HepG2 (cell line): ENCODE measurements at places on chromosomes 1 and 21. TPM values are rescaled to one million over a fixed set of nuclear protein-coding genes. Genes with fewer than 3 reads are reported as not detected.

BMP8B gene
- polyA plus RNA-seq = 0.41 and 0.48 TPM in 2 replicates

ESPN gene
- polyA plus RNA-seq = 54.2 and 70.4 TPM in 2 replicates

CFAP74 gene
- polyA plus RNA-seq = 0.57 and 0.62 TPM in 2 replicates

ROR1 gene
- 0.58 and 0.67 TPM in 2 replicates for polyA plus RNA-seq

AGO1 gene
- 8.3 and 9.2 TPM in 2 replicates for polyA plus RNA-seq

FNDC10 gene
- 2.2 and 3.1 TPM in 2 replicates for polyA plus RNA-seq

GPR37L1 gene
- polyA plus RNA-seq = 0.12 and 0.13 TPM in 2 replicates

SOX13 gene
- polyA plus RNA-seq = 15.8 and 19.0 TPM in 2 replicates

- no peak for DNase-seq
Observed at GRCh38 chr1:101235696-101236515, 913 bp upstream of the S1PR1 start.

DNA sequence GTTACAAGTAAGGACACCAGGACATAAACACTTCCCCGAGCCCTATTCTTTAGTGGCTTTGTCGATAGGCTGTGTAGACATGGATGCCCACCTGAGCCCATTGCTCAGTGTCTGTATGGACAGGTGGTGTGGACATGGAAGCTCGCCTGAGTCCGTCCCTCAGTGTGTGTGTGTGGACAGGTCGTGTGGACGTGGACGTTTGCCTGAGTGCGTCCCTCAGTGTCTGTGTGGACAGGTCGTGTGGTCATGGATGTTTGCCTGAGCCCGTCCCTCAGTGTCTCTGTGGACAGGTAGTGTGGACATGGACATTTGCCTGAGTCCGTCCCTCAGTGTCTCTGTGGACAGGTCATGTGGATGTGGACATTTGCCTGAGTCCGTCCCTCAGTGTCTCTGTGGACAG, 38.7 kb upstream of the COL6A2 start:
- no peak for DNase-seq

- peak; percentile 77 for DNase-seq
Observed at GRCh38 chr21:33685613-33686197, 43.4 kb downstream of the ITSN1 start.

DNA sequence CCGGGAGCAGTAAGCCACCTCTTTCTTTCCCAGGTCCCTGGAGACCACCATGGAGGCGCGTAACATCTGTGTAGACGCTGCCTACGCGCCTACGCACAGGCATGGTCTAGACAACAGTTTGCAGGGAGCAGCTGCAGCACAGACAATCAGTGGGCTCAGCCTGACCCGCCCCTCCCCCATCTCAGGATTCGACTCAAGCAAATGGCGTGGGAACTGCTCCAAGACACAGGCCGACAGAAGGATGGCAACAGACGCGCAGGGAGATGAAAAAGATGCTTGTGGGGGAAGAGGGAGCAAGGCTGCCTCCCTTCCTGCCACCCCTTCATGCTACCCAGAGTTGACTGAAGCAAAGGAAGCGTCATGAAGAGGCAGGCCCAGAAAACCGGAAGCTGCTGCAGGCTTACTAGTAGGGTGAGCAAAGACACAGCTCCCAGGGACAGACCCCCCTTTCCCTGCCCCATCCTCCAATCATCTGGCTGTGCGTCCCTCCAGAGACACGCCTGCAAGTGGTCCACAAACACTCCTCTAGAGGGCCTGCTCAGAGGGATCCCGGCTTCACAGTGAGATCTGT, 19.5 kb downstream of the STK40 start:
- DNase-seq = no peak

GRCh38 chr1:157178490-157178889, 40.3 kb upstream of the ETV3 start:
- DNase-seq = no peak

DNA sequence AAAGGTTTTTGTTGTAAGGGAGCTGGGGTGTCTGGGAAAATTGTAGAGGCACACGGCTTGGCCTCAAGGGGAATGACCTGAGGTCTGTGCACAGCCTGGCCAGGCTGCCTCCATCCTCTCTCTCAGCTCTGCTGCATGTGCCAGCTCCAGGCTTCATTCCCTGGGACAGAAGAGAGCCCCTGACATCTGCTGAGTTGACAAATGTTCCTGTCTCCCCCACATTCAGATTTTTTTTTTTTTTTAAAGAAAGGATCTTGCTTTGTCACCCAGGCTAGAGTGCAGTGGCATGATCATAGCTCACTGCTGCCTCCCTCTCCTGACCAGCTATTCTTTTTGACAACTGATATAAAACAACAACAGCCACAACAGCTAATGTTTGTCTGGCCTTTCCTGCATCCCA, 84.4 kb downstream of the PCNX2 start:
- no peak for DNase-seq

- no peak for DNase-seq
Observed at GRCh38 chr1:39643705-39644104, 4.3 kb upstream of the HEYL start.

DNA sequence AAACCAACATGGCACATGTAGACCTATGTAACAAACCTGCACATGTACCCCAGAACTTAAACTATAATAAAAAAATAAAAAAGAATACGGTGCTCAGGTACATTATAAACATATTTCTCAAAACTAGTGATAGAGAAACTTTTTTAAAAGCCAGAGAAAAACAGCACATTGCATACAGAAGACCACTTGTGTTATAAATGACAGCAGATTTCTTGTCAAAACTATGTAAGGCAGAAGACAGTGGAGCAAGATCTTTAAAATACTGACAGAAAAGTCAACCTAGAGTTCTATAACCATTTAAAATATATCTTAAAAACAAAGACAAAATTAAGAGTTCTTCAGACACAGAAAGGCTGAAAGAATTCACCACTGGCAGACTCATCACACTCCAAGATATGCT, 144.7 kb downstream of the NEGR1 start:
- DNase-seq = no peak

GRCh38 chr1:230494514-230494913, 68.4 kb upstream of the PGBD5 start:
- no peak for DNase-seq

DNA sequence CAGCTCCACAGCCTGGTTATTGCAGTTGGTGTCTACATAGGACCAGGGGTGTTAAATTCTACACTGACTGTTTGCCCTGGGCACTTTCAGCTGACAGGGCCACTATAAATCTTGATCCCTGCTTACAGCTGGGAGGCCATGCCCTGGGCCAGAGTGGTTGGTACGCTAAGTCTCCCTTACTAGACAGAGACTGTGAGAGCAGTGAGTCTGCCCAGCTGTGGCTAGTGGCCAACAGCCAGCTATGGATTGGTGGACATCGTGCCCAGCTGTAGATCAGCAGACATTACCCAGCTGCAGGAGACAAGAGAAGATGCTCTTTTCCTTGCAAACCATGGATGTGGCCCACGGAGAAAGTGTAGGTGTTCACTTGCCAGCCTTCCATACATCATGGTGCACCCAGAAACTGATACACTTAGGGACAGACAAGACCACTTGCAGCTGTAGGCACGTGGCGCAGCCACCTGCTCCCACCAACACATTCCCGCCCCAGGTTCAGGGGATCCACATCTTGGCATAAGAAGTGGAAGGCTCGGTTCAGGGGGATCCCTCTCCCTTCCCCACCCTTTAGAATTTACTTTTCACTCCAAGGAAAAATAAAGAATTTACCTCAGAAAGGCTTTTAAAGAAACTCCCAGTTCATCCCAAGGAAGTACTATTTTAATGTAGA, 16.4 kb upstream of the PAX7 start:
- DNase-seq = no peak

DNA sequence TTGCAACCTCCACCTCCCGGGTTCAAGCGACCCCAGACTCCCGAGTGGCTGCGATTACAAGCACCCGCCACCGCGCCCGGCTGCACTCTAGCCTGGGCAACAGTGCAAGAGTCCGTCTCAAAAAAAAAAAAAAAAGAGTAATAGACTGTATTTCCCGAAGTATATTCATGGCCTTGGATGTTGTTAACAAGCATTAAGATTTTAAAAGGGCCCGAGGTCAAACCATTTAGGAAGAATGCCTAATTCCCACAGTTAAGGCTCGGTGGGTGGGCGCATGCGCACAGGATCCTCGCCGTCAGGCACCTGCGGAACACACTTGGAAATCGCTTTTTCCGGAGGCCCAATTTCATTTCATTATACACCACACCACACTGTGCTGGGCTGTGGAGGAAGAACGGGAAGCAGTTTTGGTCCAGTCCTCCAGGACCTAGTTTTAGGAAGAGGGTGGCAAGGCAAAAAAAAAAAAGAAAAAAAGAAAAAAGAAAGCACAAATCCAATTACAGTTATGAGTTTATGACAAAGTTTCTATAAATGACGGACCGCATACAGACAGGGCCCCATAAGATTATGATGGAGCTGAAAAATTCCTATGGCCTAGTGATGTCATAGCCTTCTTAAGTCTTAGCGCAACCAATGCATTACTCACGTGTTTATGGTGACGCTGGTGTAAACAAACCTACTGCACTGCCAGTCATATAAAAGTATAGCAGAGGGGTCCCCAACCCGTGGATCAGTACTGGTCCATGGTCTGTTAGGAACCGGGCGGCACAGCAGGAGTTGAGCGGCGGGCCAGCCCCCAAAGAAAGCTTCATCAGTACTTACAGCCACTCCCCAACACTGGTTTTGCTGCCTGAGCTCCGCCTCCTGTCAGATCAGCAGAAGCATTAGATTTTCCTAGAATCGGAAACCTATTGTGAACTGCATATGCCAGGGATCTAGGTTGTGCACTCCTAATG, 38.2 kb downstream of the H3-3A start:
- no peak for DNase-seq

GRCh38 chr1:230735447-230735846, 11.7 kb upstream of the CAPN9 start:
- no peak for DNase-seq

DNA sequence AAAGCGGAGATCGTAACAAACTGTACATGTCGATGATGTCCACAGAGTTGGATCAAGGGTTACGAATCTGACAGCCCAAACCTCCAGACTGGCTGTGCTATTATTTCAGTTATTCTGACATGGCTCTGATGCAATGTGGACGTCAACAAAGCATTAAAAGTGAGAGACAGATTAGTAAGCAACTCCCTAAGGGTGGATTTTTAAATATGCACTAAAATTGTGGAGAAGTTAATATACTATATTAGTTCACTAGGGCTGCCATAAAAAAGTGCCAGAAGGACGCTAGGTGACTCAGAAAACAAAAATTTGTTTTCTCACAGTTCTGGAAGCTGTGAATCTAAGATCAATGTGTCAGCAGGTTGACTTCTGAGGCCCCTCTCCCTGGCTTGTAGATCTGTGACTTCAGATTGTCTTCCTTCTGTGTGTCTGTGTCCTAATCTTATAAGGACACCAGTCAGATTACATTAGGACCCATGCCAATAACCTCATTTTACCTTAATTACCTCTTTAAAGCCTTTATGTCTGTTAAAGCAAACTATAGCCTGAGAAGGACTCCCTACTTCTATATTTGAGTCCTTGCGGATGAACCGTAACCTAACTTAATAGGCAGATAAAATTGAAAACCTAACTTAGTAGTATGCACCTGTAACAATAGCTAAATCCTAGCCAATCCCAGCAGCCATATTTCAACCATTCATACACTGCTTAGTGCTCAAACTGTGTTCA, 66.0 kb upstream of the BACH1 start:
- no peak for DNase-seq

DNA sequence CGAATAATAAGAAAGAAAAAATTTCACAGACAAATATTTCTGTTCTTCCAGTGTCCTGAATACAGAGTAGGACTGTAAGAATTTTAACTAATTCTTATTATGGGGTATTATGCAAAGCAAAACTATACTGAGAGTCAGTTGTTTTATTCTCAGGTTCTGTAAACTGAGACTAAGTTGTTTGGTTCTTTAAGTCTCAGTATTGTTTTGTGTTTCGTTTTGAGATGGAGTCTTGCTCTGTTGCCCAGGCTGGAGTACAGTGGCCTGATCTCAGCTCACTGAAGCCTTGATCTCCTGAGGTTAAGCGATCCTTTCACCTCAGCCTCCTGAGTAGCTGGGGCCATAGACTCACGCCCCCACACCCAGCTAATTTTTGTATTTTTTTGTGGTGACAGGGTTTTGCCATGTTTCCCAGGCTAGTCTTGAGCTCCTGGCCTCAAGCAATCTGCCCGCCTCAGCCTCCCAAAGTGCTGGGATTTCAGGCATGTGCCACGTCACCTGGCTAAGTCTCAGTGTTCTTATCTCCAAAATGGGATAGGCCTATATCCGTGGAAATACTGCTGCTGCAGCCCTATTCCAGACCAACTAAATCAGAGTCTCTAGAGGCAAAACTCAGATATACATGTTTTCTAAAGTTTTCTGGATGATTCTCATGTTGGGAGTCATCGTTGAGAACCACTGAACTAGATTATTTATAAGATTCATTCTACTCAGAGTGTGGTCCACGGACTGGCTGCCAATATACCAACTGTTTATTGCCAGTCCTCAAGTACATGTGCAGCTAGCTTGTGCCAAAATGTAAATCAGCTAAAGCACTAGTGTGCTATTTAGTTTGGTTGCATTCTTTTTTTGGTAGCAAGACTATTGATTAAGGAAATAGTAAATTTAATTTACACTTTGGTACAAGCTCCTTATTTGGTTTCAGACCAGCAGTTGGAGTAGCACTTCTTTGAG, 116.6 kb downstream of the HS2ST1 start:
- no peak for DNase-seq

DNA sequence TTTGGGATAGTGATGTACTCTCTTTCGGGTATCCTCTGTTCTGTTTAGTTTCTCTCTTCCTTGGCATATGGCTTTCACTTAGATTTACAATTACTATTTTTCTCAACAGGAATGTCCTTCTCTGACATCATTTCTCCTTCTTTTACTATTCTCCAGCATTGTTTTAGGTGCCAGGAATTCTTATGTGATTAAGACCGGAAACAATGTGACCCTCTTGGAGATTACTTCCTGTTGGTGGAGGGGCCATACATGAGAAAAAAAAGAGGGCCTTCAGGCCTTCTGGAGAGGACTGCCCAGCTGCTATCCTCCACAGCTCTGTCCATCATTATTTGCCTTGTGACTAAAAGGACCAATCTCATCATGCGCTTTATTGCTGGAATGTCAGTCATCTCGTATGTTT, 50.4 kb upstream of the ADAMTS5 start:
- no peak for DNase-seq

DNA sequence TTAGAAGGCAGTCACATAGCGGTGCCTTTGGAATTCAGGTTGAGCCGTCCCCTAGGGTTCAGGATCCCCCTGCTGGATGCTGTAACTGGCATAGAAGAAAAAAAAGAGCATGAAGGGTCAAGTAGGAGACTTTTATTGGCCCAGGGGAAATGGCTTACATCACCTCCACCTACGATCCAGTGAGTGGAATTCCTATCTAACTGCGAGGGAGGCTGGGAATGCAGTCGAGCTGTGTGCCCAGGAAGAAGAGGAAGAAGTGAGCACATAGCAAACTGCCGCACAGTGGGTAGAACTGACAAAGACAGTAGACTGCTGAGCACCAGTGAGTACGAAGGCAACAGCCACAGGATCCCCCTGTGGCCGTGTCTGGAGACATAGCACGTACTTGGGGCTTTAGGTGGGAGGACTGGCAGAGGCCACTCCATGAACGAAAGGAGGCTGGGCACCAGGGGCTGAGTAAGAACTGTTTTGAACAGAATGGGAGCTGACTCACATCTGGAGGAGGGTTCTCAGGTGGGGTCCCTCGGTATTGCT, 79.2 kb downstream of the RNF220 start:
- peak; percentile 12 for DNase-seq

GRCh38 chr1:199859491-199859933, 168.0 kb upstream of the NR5A2 start:
- DNase-seq = no peak

- no peak for DNase-seq
Observed at GRCh38 chr1:118984722-118985639, 3.2 kb downstream of the TBX15 start.

- DNase-seq = no peak
Observed at GRCh38 chr1:114173680-114174079, 20.0 kb upstream of the SYT6 start.
